WTC11 (cell line): ENCODE measurements at places on chromosomes 1 and 21. TPM values are rescaled to one million over a fixed set of nuclear protein-coding genes. Genes with fewer than 3 reads are reported as not detected.

- DNase-seq = no peak
Observed at GRCh38 chr1:4794020-4794780, 139.8 kb downstream of the AJAP1 start.

DNA sequence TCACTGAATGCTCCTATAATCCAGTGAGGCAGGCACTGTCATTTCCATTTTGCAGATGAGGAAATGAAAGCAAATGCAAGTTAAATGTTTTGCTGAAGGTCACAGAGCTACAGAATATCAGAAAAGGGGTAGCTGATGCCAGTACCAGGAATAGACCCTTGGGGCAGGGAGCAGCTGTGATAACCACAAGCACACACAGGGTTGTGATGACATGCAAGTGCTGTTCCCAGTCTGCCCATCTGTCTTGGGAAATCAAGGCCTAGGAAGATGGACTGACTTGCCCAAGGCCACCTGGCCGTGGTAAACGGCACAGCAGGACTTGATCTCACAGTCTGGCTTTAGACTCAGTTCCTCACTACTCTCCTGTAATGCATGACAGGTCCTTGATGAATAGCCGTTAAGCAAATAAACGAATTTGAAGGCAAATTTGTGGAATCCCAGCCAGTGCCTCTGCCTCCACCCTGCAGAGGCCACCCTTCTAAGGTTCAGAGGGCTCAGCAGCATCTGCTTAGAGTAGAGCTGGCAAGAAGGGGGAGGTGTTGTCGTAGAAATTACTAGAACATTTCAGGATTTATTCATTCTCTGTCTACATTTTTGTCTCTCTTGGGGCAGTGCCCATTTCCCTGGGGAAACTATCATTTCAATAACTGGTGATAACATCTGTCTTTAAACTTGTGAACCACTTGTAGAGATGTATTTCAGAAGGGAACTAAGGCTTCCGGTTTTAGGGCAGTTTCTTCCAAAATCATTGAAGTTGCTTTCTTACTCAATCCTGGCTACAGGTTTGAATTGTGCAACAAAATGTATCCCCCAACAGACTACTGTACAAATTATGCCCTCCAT, 53.2 kb upstream of the MRPS6 start:
- no peak for DNase-seq

GRCh38 chr1:9863371-9863770, 39.6 kb upstream of the CLSTN1 start:
- DNase-seq = no peak

DNA sequence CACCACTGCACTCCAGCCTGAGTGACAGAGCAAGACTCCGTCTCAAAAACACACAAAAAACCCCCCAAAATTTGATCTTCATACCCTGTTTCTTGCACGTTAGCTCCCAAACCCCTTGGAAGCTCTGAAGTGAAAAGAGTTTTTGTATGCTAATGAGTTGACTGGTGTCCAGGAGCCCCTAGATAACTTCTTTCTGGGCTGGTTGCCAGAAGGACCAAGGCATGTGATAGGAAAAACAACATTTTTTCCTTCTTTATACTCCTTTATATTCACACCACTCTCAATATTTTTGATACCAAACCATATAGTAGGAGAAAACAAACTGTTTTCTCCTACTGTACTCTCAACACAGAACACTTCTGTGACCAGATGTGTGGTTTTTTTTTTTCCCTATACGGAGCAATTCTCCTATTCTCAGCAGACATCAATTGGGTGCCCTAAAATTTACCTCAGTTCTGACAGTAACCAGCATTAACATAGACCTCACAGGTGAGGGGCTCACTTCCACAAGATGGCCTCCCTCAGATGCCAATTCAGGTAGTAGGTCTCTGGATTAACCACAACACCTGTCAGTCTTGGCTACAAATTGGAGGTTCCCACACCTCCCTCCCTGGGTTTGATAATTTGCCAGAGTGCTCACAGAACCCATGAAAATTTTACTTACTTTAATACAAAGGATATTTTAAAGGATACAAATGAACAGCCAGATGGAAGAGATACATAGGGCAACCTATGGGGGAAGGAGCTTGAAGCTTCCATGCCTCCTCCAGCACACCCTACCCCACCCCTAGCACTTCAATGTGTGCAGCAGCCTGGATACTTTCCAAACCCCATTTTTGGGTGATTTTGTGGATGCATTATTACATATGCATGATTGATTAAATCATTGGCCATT, 25.6 kb downstream of the ZYG11B start:
- no peak for DNase-seq

GRCh38 chr1:41501581-41501980, 17.1 kb upstream of the EDN2 start:
- DNase-seq = no peak

GRCh38 chr1:159444511-159444910, 5.0 kb downstream of the OR10J1 start:
- no peak for DNase-seq

- DNase-seq = no peak
Observed at GRCh38 chr1:26163684-26164035, 4.8 kb downstream of the FAM110D start.

DNA sequence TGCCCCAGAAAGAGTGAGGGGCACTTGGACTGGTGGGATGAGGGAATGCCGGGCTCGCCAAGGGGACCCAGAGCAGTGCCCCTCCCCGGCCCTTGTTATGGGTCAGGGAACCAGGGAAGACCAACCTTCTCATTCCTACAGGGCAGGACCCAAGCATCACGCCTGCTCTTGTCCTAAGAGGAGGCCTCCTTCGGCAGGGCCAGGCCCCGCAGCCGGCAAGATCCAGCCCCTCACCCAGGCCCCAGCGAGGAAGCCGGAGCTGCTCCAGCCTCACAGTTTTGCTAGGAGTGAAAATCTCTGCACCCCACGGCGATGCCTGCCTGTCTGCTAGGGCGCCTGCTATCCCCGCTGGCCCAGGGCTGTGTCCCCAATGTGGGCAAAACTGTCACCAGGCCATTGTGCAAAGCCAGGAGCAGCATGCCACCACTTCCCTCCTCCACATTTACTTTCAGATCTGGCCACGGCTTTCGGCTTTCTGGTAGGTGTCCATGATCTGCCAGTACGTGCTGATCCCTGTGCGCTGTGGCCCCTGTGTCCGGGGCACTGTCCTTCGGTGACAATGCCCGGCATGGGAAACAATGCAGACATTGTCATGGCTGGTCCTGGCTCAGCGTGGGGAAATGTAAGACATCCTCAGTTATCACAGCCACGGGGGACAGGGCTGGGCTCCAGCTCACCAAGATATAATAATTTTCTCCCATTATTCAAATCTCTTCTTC, 9.6 kb downstream of the ACTRT2 start:
- DNase-seq = no peak

DNA sequence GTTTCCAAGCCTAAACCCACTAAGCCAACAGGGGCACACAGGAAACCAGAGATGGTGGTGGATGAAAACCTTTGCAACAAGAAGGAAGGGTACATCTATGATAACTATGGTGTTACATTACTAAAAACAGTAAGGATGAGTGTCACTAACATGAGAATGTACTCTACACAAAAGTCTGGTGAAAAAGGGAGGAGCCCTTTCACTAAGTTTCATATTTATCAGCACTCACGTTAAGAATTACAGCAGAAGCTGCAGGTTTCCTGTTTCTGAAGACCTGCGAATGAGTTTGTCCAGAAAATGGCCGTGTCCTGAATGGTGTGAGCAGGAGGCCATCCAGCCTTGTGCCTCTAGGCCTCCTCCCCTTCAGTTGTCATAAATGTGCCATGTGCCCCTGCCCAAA, 17.8 kb downstream of the ABCG1 start:
- no peak for DNase-seq

- DNase-seq = no peak
Observed at GRCh38 chr21:44000360-44000759, 11.7 kb upstream of the TRAPPC10 start.

DNA sequence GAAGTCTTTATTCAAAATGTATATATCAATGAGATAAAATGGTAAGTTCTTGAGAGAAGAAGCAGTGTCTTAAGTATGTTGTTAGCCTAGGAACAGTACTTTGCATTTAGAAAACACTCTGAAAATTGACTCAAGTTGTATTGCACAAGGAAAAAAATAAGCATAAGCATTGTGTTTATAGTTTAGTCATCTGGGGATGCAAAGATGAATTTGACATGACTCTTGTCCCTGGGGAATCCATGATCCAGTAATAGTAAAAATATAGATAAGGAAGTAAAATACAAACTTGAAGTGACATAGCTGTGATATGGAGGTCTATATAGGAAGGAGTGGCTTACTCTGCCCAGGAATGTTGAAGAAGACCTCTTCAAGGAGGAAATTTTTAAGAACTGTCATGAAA, 185.0 kb upstream of the PTBP2 start:
- no peak for DNase-seq

- no peak for DNase-seq
Observed at GRCh38 chr1:180969434-180969833, 53.2 kb downstream of the STX6 start.

DNA sequence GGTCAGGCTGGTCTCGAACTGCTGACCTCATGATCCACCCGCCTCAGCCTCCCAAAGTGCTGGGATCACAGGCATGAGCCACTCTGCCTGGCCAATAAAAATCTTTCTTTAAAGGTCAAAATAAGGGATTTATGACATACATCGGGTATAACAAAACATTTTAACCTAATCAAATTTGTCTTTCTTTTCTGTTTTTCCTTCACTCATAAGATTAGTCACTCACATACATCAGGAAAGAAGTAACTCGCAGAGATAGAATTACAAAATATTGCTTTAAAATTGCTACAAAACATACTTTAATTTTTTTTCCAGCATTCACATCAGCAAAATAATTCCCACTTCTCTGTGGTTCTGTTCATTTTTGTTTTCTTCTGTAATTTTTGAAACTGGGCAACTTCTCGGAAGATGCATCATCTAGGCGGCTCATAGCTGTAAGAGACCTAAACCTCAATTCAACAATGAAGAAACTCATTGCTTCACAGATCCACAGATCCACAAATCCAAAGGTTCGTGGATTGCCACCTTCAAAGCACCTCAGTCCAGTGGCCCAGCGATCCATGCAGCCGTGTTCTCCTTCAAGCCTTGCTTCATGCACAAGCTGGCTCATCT, 39.7 kb downstream of the NEK2 start:
- DNase-seq = no peak

- no peak for DNase-seq
Observed at GRCh38 chr21:9756677-9757076, 764.7 kb upstream of the TPTE start.

- DNase-seq = no peak
Observed at GRCh38 chr1:230905733-230906132, 37.4 kb upstream of the C1orf198 start.

GRCh38 chr1:107135463-107135862, 5.4 kb upstream of the NTNG1 start:
- peak; percentile 68 for DNase-seq

- no peak for DNase-seq
Observed at GRCh38 chr1:43284546-43285110, 753 bp downstream of the C1orf210 start.

DNA sequence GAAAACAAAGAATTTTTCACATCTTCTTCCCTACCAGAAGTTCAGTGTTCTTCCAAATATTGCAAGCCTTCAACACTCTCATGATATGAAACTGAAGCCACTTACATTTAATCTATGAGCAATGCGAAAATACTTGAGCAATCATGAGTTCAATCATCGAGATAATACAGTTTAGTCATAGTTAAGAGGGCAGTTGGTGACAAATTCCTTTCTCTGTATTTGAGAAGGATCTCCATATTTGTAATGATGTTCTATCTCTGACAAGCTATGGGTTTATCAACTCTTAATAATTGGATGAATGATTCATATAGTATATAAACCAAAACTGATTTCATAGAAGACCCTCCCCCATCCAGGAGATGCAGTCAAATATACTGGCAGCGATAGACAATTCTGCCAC, 29.7 kb upstream of the PYHIN1 start:
- no peak for DNase-seq

- no peak for DNase-seq
Observed at GRCh38 chr1:191634801-191635508, 523.3 kb upstream of the RGS18 start.

DNA sequence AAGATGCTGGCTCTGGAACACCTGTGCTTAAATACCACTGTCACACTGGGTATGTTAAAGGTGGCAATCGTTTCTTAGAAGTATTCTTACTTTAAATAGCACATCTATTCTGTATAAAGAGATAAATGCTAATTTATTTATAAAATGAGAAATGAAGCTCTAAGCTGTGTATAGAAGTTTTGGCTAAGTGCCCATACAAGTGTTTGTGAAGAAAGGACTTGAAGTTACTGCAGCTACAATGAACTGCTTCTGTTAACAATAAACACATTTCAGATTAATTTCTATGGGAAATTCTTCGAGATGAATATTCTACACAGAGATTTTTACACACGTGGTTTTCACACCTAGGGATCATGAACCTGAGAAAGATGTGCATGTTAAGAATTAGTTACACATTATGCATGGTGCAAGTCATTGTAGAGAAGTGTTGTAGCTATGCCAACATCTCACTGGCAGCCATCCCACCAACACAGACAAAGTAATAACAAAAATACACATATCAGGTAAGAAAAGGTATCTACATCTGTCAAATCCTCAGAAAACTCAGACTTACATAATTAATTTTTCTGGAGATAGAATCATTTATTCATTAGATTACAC, 16.2 kb downstream of the COL24A1 start:
- DNase-seq = no peak

DNA sequence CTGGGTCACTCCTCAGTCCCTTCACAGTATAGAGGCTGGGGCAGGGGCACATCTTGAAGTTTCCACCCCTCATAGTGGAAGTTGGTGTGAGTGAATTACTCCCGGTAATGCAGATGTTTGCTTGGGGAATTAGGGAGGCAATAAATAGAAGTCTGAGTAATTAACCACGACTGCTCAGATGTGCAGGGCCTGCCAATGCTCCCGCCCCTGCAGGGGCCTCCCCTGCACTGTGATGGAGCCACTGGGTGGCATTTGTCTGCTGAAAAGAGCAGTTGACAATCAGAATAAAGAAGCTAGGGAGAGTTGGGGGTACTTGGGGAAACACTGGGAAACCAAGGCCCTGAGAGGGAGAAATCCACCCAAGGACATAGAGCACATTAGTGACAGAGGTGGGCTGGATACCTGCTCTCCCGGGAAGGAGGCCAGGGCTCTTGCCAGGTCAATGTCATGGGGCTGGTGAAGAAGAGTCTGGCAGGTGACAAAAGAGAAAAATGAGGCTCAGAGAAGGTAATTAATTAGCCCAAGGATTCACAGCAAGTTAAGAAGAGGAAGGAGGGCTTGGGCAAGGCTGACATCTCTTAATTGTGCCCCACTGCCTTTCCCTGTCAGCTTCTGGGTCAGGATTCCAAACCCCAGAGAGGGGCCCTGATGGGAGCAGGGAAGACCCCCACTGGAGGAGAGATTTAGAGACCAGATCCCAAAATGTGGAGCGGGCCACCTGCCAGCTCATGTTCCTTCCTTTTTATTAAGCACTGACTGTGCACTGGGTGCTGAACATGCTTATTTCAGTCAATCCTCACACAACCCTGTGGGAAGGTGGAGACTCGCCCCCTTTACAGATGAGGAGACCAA, 436.2 kb downstream of the MATN1 start:
- no peak for DNase-seq

- no peak for DNase-seq
Observed at GRCh38 chr1:211326140-211326527, 499 bp upstream of the TRAF5 start.

- no peak for DNase-seq
Observed at GRCh38 chr21:35367553-35367952, 318.5 kb upstream of the RUNX1 start.

Gene SYCP1
- total RNA-seq = 0.34 TPM in 1 of 3 replicates, not detected in the others

Gene CYP4Z1
- not detected in 3 replicates for total RNA-seq

Gene MAEL
- total RNA-seq = 0.25 to 0.26 TPM in 2 of 3 replicates, not detected in the other

Gene SPATA21
- total RNA-seq = 0.07 to 0.41 TPM in 2 of 3 replicates, not detected in the other

Gene MNDA
- total RNA-seq = 0.09 TPM in 1 of 3 replicates, not detected in the others

Gene SLC37A1
- 22.7 to 26.3 TPM (median 25.8 TPM) in 3 replicates for total RNA-seq

Gene S100A14
- total RNA-seq = 1.4 to 2.1 TPM (median 1.5 TPM) in 3 replicates

Gene SHE
- total RNA-seq = 0.73 to 1.1 TPM (median 0.79 TPM) in 3 replicates

Gene LCE3E
- not detected in 3 replicates for total RNA-seq

Gene HPDL
- 24.9 to 44.0 TPM (median 27.8 TPM) in 3 replicates for total RNA-seq

Gene KCNJ15
- total RNA-seq = 0.14 to 0.57 TPM in 2 of 3 replicates, not detected in the other
